ENCODE measurements at places on chromosomes 2 and 18. TPM values are rescaled to one million over a fixed set of nuclear protein-coding genes. Genes with fewer than 3 reads are reported as not detected.

DIS3L2 gene
- polyA plus RNA-seq = 15.1 TPM

TSPYL6 gene
- polyA plus RNA-seq = 0.08 TPM

DPP4 gene
- polyA plus RNA-seq = 4.1 TPM

TPO gene
- not detected for polyA plus RNA-seq

IL37 gene
- not detected for polyA plus RNA-seq

NEU2 gene
- not detected for polyA plus RNA-seq

C2orf78 gene
- not detected for polyA plus RNA-seq

DNA sequence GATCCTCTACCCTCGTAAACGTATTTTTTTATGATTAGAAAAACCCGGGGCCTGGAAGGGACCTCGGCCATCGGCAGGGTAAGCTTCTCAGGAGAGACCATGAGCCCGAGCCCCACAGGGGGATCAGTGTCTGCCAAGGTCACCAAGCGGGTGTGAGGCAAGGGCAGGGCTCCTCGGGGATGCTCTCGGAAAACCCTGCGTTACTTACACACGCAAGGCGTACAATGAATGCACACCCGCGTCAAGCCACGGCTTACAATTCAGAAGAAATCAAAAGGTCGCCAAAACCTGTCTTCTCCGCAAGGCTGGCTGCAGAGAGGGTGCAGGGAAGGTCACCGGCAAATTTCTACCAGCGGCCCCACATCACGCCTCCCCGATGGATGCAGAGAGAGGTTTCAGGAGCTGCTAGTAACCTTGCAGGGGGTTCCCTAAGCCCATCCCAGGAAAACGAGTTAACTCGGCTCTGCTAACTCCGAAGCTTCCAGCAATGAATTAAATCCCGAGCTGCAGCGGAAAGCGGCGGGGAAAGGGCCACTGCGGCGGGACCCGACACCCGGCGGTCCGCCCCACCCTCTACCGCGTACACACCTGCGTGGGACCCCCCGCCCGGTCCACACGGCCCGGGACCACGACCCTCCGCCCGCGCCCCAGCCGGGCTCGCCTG lies 638 bp downstream of the ST3GAL5 start:
- H3K27me3 ChIP-seq = no peaks in the 10 kb centered on the region
- no peaks in the 10 kb centered on the region for H3K36me3 ChIP-seq
- H3K4me1 ChIP-seq = no peaks in the 10 kb centered on the region
- H3K4me3 ChIP-seq = peak overlapping the region; percentile 71

DNA sequence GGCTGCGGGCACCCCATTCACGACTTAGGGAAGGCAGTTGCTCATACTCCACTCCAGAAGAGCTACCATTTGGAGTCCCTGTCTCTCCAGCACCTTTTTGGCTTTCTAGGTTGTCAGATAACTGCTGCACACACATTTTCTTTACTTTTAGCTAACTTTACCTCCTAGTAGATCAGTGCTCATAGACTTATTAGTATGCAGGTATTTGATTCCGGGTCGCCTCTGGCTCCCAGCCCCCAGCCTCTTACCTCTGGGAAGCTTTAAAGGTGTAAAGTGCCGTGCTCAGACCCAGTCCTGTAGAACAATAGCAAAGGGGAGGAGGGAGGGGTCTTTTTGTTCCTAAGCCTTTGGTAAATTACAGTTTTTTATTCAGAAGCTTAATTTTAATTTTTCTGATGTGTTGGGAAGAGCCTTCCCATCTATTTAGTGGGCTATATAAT lies 102.9 kb downstream of the SPTBN1 start:
- H3K36me3 ChIP-seq = no peaks in the 10 kb centered on the region
- peak overlapping the region; percentile 29 for H3K4me3 ChIP-seq
- H3K27ac ChIP-seq = no peak overlapping the region
- H3K4me1 ChIP-seq = peaks cover 2% of the 10 kb centered on the region
- DNase-seq = no peak
- H3K27me3 ChIP-seq = no peaks in the 10 kb centered on the region

DNA sequence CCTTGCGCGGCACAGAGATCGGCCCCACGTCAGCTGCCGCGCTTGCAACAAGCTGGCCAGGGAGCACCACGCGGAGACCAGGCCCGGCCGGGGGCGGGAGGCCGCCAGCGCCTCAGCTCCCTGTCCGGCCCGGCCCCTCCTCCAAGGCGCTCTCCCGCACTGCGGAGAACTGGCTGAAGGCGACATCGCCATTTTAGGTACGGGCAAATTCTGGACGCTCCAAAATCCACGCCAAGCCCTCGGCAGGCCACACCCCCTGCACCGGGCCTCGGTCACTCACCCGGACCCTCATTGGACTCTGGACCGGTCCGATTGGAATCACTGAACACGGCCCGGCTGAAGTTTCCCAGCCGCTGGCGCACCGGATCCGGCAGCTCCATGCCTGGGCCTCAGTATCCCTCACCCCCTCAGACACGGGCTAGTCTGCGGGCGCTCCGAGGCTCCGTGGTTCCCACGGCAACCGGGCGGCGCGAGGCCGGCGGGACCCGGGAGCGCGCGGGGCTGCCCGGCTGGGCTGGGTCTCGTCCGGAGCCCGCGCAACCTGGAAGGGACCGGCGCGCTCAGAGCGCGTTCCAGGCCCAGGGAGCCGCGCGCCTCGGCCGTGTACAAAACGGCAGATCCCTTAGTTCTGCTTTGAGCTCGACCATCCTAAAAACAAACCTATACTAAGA lies at the start of gene TMEM17:
TSS of gene TMEM17 (minus strand) at position 446 of the 671 bp plus-strand sequence. CDS start at position 380, 66 bp downstream.
- no peaks in the 10 kb centered on the region for H3K27me3 ChIP-seq
- peak; percentile 97 for DNase-seq
- peak within 1 kb of the TSS; percentile 71 for H3K27ac ChIP-seq
- H3K36me3 ChIP-seq = no peaks in the 10 kb centered on the region
- H3K4me1 ChIP-seq = no peaks in the 10 kb centered on the region
- H3K4me3 ChIP-seq = peak within 1 kb of the TSS; percentile 55

DNA sequence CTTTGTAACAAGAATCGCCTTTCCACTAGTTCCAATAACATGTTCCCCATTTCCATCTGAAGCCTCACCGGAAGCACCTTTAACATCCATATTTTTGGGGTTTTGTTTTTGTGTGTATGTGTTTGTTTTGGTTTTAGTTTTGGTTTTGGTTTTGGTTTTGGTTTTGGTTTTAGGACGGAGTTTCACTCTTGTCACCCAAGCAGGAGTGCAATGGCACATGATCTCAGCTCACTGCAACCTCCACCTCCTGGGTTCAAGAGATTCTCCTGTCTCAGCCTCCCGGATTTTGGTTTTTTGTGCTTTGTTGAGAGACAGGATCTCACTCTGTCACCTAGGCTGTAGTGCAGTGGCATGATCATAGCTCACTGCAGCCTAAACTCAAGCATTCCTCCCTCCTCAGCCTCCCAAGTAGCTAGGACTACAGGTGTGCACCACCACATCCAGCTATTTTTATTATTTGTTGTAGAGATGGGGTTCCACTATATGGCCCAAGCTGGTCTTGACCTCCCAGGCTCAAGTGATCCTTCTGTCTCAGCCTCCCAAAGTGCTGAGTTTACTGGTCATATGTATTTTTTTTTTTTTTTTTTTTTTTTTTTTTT lies 36.3 kb downstream of the TGOLN2 start:
- H3K4me3 ChIP-seq = no peak overlapping the region
- no peaks in the 10 kb centered on the region for H3K36me3 ChIP-seq
- no peaks in the 10 kb centered on the region for H3K27me3 ChIP-seq
- DNase-seq = no peak

- no peaks in the 10 kb centered on the region for H3K4me1 ChIP-seq
- H3K27ac ChIP-seq = no peak overlapping the region
- H3K27me3 ChIP-seq = peaks cover 1% of the 10 kb centered on the region
- H3K4me3 ChIP-seq = no peak overlapping the region
- DNase-seq = no peak
- H3K36me3 ChIP-seq = no peaks in the 10 kb centered on the region
Observed at GRCh38 chr2:118085173-118086023, 2.9 kb upstream of the INSIG2 start.

GRCh38 chr2:128425216-128425615 lies 106.5 kb upstream of the HS6ST1 start:
- no peak for DNase-seq
- no peak overlapping the region for H3K4me3 ChIP-seq
- H3K27me3 ChIP-seq = no peaks in the 10 kb centered on the region
- H3K36me3 ChIP-seq = no peaks in the 10 kb centered on the region

DNA sequence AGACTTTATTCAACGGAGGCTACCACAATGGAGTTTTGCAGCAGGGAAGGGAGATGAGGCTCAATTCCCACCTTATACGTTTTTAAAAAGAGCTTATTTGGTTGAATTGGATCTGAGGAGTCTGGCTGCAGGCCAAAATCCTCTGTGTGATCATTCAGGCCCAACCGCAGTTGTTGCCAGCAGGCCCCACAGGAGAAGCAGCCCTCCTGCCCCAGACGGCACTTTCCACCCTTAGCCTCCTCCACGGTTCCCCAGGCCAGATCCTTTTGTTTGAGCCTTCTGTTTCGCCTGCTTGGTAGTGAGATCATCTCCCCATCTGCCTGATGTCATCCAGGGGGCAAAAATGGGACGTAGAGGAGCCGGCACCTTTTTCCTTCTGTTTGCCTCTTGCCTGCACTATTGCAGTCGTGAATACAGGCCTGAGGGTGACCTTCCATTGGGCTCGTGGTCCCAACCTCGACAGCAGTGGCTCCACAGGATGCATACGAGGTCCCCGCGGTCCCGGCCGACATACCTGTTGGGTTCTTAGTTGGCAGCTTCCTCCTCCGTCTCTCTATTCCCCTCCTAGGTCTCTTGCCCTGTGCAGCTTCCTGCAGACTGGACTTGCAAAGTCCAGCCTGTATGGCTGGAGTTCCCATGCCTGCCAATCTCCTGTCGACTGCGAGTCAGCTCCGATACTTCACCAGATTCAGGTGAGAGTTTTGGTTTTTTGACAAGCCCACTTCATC lies 9.3 kb upstream of the GPR35 start:
- no peaks in the 10 kb centered on the region for H3K36me3 ChIP-seq
- no peaks in the 10 kb centered on the region for H3K27me3 ChIP-seq
- no peaks in the 10 kb centered on the region for H3K4me1 ChIP-seq
- peak; percentile 35 for DNase-seq
- no peak overlapping the region for H3K27ac ChIP-seq

DNA sequence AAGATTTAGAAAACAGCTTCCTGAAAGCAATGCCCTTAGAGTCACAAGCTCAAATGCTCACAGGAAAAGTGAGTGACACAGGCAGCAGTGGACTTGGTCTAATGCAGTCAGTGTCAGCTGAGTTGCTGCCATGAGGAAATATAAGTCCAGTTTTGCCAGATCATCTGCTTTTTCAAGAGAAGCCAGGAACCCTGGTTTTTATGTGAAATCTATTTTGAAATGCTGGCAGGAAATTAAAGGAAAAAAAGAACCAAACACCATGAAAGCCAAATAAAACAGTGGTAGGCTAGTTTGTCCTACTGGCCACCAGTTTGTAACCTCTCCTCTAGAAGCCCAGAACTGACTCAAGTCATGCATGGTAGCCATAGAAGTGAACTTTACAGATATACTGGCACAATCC lies 109.2 kb downstream of the THADA start:
- peak overlapping the region; percentile 64 for H3K27ac ChIP-seq
- no peaks in the 10 kb centered on the region for H3K27me3 ChIP-seq
- H3K4me1 ChIP-seq = peaks cover 8% of the 10 kb centered on the region

DNA sequence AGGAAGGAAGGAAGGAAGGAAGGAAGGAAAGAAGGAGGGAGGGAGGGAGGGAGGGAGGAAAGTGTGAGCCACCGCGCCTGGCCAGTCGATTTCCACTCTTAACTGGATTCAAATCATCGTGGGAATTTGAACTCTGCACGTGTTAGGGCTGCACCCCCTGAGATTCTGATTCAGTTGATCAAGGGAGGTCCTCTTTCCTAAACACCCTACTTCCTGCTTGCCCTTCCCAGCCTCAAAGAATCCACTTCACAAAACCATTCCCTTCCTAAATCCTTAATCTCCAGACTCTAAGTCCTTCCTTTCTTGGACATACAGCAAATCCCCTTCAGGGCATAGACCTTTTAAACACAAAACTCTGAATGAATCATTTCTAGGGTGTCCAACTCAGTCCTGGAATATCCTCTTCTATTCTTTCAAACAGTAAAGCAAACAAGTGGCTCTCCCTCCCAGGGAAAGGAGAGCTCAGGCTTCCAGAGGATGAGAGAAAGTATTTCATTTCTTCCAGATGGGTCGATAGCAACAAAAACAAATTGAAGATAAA lies 68.2 kb upstream of the MBOAT2 start:
- no peaks in the 10 kb centered on the region for H3K4me1 ChIP-seq
- peaks cover 2% of the 10 kb centered on the region for H3K27me3 ChIP-seq
- H3K36me3 ChIP-seq = no peaks in the 10 kb centered on the region
- no peak for DNase-seq
- no peak overlapping the region for H3K4me3 ChIP-seq
- H3K27ac ChIP-seq = no peak overlapping the region

DNA sequence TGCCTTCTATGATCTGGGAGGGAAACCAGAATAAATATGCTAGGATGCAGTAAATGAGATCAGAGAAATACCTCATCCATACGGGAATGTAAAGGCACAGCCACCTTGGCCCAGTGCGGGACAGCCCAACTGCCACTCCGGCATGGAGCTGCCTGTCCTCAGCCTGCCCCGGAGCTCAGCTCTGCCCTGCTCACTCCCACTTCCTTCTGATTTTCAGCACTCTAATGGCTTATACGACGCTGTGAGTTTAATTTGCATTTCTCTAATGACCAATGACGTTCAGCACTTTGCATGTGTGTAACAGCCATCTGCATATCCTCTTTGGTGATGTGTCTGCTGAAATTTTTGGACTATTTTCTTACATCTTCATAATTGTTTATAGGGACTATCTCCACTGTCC lies 172.5 kb upstream of the RAB6C start:
- DNase-seq = no peak
- no peaks in the 10 kb centered on the region for H3K36me3 ChIP-seq
- H3K4me1 ChIP-seq = no peaks in the 10 kb centered on the region
- H3K4me3 ChIP-seq = no peak overlapping the region
- H3K27ac ChIP-seq = no peak overlapping the region

DNA sequence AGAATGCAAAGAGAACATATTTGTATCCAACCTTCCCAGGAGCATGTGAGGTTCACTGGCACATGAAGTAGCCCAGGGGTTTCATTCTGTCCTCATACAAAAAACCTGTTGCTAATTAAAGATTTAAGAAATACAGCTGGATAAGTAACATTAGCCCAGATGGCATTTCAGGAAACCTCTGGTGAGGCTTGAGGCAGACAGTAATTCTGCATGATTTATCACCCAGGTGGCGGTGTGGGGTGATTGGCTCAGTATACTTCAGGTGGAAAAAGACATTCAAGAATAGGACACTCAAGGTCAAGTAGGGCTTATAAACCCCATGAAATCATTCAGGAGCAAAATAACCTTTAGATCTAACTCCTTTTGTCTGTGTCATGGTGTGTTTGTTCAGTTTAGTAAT lies 237.4 kb downstream of the RNF144A start:
- no peaks in the 10 kb centered on the region for H3K36me3 ChIP-seq
- no peak overlapping the region for H3K4me3 ChIP-seq
- DNase-seq = no peak
- no peaks in the 10 kb centered on the region for H3K4me1 ChIP-seq
